ENCODE measurements at places on chromosomes 12 and 14.
A peak's percentile ranks its signal among the peaks of the same experiment; 100 is the strongest.

GRCh38 chr12:129127211-129127610 lies 273.9 kb downstream of the GLT1D1 start:
- no peak for DNase-seq

DNA sequence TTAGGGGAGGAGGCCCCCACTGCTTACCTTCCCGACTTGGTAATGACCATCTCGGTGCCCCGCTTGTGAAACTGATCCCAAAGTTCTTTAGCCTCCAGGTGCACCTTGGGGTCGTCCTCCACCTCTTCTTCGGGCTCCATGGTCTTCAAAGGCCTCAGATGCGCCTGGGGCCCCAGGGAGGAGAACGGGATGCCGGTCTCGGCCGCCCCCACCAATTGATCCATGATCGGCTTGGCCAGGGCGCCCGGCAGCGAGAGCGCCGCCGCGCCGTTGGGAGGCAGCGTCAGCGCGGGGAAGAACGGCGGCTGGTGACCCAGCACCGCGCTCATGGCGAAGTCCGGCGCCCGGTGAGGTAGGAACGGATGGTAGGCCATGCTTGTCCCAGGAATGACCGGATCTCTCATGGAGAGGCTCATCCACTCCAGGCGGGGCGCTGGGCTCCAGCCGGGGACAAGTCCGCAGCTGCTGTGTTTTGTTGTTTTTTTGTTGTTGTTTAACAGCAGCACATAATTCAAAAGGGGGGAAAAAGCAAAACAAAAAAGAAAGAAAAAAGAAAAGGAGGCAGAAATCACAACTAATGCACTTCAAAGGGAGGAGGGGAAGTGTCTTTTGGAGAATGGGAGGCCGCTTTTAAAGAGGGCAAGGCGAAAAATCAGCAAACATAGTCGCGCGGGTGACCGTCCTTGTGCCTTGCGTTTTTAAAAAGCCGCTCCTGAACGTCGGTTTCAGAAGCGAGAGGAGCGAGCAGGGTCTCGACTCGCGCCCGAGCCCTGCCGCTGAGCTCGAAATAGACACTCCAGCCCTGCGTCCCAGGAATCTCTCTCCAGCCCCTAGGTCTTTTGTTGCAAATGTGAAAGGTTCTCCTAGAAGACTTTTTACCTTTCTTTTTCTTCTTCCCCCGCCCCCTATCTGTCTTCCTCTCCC lies 928 bp downstream of the TBX3 start:
- DNase-seq = no peak

DNA sequence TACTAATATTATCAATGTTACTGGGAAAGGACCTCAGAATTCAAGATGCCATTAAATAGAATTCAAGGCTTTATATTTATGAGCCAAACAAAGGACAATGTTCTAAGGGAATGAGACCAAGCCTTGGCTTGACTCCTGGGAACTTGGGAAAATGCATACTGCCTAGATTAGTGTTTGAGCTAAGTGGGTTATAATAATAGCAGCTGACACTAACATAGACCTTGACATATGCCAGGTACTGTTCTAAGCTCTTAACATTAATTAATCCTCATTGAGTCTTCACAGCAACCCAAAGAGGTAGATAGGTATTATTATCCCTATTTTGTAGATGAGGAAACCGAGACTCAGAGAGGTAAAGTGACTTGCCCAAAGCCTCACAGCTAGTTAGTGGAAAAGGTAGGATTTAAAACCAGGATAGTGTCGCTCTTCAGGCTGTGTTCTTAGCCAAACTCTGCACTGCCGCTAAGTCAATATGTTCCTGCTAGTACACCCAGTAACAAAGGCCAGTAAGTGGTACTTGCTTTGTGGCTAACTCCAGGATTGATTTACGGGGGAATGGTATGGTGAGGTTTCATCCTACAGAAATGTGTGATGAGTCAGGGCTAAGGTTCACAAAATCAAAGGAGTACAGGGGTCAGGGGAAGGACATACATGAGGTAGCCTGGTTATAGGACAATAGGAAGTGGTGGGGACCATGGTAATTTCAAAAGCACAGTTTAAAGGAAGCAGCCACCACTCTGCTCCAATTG lies 35.8 kb upstream of the PRKAB1 start:
- no peak for DNase-seq

DNA sequence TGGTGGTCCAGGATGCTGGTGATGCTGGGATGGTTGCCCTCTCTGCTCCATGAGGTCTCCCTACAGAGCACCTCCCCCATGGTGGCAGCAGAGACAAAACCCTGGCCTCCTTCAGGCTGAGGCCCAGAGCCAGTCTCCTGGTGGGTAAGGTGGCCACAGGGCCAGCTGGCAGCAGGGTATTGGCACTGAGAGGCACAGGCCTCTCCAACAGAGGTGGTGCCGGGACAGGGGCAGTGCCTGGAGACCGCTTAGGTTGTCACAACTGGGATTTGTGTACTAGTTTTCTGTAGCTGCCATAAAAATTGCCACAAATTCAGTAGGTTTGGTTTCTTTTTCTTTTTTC lies 6.1 kb upstream of the MTA1 start:
- no peak for DNase-seq

DNA sequence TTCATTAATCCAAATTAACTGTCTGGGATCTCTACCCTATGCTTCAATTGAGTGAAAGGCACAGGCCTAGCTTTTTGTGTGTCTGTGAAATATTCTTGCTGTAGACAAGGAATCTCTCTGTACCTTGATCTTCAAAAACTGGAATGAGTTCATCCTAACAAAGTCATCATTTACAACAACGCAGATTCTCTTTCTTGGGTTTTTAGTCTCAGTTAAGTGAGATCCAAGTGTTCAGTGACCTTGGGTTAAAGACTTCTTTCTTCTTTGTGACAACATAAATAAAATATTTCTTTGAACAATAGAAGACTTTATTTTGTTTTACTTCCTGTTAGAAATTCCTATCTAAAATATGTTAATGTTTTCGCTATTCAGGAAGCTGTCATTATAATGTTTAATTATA lies 192.2 kb upstream of the LMNTD1 start:
- no peak for DNase-seq

DNA sequence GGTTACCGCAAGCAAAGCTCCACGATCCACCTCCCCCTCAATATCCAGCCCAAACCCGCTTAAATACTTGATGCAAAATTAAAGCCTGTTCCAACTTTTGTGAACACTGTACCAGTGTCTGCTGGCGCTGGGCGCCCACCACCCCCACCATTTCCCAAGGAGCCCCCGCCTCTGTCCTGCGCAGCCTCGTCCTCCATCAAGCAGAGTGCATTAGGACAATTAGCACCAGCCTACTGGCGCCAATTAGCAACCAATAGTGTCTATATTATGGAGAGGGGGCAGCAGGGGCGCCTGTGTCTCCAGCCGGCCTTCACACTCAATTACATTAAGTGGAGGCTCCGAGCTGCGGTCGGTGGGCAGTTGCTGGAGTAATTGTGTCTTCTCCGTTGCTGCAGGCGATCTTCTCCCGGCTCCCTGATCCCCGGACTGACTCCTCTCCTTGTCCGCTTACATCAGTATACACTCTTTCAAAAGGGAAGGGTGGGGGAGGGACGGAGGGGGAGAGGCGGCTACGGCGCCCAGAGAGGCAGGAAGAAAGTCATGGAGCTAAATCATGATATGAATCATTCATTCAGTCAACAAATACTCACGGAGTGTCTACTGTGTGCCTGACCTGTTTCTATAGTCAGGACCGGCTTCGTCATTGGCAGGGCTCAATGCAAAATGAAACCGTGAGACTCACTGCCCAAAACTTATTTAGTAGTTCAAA lies 707.3 kb downstream of the MED13L start:
- DNase-seq = peak; percentile 14

- DNase-seq = no peak
Measured at GRCh38 chr14:94109915-94110250, 653 bp upstream of the IFI27 start.

DNA sequence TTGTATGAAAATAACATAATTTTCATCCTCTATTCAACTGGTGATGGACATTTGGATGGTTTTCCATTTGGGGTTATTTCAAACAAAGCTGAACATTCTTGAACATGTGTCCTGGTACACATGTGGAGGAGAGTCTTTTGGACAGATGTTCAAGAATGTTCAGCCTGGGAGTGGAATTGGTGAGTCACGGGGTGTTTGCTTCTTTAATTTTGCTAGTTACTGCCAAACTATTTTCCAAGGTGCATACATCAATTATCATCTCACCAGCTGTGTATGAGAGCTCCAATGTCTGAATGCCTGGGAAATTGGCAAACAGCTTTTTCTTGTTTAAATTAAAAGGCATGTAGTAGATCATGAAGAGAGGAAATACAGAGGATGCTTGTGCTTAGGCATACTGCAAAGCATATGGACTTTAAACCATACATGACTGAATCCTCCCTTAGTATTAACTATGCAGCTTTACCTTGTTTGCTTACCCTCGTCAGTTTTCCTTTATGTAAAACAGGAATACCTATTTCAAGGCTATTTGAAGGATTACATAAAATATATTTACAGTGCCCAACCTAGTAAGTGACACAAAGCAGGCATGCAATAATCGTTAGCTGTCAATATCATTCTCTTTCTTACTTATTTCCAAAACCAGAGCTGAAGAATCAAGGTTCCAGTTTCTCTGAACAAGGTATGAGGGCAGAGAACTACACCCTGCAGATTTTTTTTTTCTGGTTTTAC lies 152.1 kb downstream of the ITPR2 start:
- no peak for DNase-seq

DNA sequence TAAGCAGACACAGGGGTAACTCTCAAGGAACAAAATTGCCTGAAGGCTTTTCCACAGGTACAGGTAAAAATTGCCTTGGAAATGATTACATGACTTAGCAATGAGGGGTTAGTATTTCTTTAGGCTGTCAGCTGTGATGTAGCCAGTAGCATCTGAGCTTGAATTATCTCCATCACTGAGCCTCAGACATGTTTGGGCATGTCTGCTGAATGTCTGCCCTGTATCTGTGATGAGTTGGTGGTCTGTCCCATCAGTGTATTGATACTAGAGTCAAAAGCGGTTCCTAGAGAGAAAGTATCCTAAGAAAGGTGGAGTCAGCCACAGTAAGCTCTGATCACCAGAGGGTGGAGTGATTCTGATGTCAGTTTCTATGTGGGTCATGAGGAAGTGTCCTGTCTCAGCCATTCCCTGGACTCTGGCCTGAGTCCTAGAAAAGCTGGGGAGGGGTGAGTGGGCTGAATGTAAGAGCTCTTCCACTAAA lies 16.3 kb downstream of the AKAP6 start:
- DNase-seq = no peak

GRCh38 chr14:101492716-101493115 lies 68.6 kb upstream of the DIO3 start:
- no peak for DNase-seq

GRCh38 chr12:103415681-103416080 lies 80.1 kb downstream of the C12orf42 start:
- no peak for DNase-seq

DNA sequence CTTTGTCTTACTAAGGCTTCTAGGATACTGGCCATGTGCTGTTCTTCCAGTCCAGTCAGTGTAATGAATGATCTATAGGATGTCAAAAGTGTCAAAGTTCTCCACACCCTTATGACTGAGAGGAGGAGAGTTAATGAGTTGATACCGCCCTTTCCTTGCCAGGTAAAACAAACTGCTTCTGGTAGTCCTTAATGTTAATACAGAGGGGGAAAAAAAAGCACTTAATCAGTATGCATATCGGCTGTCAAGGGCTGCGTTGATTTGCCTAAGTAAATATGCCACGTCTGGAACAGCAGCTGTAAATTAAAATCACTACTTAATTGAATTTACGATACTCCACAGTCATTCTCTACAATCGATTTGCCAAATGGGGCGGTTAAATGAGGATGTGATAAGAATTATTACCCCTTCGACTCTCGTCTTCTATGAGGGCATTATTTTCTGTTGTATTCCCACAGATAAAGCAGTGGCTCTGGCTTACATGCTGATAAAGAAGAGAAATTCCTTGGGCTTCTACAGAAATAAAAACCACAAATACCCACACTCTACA lies 416.0 kb downstream of the KCNH5 start:
- no peak for DNase-seq

GRCh38 chr14:61911574-61911973 lies 149.4 kb downstream of the SNAPC1 start:
- no peak for DNase-seq

- DNase-seq = no peak
Measured at GRCh38 chr12:51951843-51952722, 584 bp downstream of the ACVR1B start.

DNA sequence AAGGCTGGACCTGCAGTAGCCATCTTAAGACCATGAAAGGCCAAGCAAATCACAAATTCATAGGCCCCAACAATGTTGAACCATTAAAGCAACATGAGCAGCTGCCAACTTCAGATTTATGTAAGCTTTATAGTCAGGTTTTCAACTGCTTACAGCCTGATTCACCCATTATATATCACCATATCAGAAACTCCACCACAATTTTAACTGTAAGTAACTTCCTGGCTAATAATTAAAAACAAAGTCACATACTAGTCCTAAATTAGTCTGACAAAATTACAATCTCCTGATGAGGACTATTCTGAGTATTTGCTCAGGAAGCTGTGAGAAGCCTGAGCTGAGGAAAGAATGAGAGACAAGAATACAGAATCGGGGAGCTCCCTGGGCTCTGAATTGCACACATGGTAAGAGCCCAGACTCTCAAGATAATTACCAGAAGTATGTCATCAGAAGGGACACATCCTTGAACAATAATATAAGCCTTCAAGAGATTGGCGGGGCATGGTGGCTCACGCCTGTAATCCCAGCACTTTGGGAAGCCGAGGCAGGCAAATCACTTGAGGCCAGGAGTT lies 55.1 kb downstream of the NUMB start:
- DNase-seq = no peak

- DNase-seq = no peak
Measured at GRCh38 chr12:625998-626397, 37.2 kb downstream of the NINJ2 start.

DNA sequence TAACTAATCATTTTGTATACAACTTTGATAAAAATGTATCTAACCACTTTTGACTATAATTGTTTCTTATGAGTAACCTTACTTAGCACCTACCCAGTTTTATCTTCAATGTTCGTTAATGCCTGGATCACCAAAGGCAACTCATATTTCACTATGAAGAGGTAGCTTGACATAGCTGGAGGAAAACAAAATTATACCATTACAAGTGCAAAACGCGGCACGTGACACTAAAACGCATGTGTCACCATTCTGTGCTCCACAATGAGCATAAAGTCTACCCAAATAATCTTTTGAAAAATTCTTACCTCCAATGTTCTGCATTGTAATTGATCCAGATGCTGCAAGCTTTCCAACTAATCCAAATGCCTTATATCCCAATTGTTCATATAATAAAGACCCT lies 5.8 kb downstream of the SLC38A2 start:
- DNase-seq = no peak

DNA sequence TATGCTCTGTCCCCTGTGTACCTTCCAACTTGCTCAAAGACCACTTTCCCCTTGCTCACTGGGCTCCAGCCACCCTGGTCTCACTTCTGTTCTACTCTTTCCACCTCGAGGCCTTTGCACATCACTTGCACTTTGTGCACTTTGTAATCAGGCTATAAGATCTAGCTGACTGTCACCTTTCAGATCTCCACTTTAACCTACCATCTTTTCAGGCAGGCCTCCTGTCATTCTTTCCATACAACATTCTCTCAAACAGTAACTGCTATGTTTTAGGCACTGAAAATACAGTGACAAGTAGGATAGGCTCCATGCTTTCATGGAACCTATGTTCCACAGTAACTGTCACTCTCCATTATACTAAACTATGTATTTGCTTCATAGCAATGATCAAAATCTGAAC lies 14.0 kb downstream of the CPM start:
- no peak for DNase-seq

- no peak for DNase-seq
Measured at GRCh38 chr12:54215989-54216796, 27.4 kb upstream of the SMUG1 start.

- no peak for DNase-seq
Measured at GRCh38 chr14:45212231-45212630, 40.8 kb downstream of the MIS18BP1 start.
